ENCODE measurements at places on chromosomes 5 and 9.

DNA sequence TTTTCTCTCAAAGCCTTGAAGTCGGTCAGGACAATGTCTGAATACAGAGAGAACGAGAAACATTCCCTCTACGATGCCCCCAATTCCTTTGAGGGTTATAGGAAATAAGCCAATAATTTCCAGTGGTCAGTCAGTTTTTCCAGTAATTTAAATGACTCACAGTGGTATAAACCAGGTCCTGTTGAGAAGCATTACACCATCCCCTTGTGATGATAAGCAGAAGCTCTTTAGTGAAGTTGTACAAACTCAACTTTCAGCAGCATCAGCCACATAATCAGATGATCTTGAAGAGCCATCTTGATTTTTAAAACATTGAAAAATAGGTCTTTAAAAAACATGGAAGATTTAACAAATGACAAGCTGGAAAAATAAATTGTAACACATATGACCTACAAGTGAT is 173.9 kb upstream of the ZNF462 start:
- DNase-seq: no peak

- peak; percentile 39 for DNase-seq
These were observed 486.7 kb downstream of the RAB3C start for GRCh38 chr5:59069438-59070079.

DNA sequence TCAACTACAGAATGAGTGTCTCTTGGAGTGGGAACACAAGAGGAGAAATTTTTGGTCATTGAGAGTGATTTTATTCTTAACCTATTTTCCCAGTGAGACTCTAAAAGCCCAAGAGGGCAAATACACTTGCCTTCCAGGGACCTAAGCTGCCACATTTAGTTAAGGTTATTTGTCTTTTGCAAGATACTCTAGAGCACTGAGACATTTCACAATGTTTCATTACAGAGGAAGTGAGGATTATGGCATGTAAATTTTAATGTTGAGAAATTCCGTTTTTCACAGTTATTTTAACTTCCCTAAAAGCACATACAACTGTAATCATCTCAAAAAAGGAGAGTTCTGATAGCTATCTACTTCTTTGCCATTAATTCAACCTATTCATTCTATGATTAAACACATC is 38.7 kb upstream of the RAB3C start:
- DNase-seq: no peak

- no peak for DNase-seq
These were observed 22.4 kb downstream of the BAAT start for GRCh38 chr9:101362450-101362849.

DNA sequence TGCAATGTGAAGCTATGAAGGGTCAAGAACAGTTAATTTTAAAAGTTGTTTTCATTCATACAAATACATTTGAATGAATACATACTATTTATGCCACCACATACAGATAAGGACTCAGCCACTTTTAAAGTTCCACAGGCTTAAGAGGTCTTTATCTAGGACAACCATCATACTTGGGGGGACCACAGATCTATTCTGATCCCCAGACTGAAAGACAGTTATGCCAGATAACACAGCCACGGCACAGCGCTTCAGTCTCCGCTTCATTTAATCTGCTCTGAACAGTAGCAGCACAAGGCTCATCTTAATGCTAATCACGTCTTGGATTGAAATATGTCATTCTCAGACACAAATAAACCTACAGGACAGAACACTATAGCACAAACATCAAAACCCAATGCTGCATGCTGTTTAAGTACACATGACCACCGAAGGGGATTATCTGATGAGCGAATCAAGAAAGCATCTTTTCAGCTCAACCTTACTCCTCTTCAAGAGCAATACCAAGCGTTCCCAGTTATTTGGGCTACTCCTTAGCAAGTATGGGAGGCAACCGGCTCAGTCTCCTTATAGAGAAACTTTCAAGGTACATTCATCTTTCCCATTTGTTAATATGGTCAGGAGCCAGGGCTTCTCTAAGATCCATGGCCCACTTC is 33.3 kb downstream of the PUM3 start:
- DNase-seq: no peak

DNA sequence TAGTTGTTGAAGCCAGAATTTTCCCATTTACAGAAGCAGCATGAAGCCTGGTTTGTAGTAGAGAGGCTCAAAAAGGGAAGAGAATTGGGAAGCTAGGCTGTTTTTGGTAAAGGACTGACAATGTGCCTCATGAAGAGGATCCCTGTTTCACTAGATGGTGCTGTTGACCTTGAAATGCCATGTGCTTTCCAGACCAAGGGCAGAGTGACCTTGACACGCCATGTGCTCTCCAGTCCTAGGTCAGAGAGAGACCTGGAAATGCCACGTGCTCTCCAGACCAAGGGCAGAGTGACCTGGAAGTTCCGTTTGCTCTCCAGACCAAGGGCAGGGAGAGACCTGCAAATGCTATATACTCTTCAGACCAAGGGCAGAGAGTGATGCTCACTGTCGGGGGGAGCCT is 32.0 kb downstream of the UNC13B start:
- DNase-seq: no peak

DNA sequence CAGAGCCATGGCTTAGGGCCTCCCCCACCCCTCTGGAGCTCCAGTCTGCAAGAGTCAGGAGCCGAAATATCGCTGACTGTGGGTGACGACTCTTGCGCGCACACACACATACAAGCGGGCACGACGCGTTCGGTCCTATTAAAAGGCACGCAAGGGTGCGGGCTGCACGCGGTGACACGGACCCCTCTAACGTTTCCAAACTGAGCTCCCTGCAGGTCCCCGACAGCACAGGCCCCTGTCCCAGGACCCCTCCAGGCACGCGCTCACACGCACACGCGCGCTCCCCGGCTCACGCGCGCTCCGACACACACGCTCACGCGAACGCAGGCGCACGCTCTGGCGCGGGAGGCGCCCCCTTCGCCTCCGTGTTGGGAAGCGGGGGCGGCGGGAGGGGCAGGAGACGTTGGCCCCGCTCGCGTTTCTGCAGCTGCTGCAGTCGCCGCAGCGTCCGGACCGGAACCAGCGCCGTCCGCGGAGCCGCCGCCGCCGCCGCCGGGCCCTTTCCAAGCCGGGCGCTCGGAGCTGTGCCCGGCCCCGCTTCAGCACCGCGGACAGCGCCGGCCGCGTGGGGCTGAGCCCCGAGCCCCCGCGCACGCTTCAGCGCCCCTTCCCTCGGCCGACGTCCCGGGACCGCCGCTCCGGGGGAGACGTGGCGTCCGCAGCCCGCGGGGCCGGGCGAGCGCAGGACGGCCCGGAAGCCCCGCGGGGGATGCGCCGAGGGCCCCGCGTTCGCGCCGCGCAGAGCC is at the start of gene GRIN1:
Gene GRIN1 (plus strand): TSS at position 433 of the 746 bp plus-strand sequence. CDS start 333 bp downstream, outside the sequence.
- no peak for DNase-seq

GRCh38 chr5:72005671-72006070 is 101.6 kb upstream of the MAP1B start:
- DNase-seq: peak; percentile 58

- no peak for DNase-seq
These were observed 36.7 kb downstream of the ANKRD31 start for GRCh38 chr5:75199946-75200345.

DNA sequence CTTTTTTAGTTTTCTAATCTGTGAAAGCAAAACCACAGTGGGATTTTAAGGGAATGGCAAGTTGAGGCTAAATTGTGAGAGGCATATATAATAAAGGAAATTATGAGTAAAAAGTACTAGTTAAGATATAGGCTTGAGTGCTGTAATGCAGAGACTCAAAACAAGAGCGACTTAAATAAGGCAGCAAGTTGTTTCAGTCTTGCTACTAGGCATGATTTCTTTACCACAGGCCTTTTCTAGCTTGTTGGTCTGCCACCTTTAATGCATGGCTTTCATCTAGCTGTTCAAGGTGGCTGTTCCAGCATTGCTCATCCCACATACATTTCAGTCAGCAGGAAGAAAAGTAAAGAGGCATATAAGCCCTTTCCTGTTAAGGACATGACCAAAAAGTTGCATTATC is 427.9 kb upstream of the ADAMTSL1 start:
- no peak for DNase-seq

DNA sequence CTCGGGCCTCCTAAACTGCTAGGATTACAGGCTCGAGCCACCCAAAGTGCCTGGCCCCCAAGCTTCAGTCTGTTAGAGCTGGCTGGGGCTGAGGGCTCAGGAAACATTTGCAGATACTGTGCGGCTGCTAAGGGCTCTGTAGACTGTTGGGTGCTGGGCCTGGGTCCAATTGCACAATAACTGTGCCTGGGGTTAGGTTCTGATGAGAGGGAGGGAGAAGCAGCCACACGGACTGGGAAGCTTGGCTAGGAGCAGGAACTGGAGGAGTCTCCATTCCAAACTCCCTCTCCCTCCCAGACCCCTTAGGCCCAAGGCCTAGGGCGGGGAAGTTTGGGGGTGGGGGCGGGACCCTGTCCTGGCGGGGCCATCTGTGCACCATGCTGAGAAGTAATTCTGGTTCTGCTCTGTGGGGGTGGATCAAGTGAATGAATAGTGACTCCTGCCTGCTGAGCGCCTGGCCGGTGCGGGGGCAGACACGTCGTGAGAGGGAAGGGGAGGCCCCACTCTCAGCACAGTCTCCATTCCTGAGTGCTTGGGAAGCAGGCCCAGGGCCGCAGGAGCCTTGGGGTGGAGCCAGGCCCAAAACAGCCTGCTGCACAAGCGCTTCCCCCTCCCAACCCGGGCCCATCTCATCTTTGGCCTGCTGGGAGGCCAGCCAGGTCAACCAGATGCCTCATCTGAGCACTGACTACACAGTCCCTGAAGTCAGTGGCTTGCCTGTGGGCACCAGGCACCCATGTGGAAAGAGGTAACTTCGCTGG is 1.5 kb downstream of the ASS1 start:
- peak; percentile 61 for DNase-seq

DNA sequence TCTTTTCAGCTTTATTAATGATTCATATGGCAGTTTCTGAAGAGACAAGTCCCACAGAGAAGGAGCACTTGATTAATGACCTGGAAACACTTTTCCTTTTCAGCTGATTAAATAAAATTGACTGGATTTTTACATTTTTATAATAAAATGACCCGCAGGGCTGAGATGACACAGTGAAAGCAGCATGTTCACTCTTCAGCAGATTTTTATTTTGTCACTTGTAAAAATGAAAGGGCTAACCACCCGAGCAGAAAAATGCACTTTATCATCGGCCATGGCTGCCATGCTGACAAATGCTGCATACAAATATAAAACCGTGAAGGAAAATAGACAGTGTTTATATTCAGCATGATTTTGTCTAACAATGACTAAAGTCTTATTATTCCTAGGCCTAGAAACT is 321.6 kb upstream of the ITGA1 start:
- DNase-seq: no peak

DNA sequence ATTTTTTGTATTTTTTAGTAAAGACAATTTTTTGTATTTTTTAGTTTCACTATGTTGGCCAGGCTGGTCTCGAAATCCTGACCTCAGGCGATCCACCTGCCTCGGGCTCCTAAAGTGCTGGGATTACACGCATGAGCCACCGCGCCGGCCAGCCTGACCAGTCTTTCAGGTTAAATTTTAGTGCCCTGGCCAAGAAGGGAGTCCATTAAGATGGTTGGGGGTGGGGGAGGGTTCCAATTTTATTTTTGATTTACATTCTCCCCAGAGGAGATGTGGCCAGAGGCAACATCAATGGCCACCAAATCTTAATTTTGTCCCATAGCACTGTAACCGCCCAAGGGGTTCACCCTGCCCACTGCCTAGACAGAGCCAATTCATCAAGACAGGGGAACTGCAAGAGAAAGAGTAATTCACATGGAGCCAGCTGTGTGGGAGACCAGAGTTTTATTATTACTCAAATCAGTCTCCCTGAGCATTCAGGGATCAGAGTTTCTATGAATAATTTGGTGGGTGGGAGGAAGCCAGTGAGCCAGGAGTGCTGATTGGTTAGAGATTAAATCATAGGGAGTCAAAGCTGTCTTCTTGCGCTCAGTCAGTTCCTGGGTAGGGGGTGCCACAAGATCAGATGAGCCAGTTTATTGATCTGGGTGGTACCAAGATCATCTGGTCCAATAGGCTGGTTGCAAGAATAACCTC is 24.7 kb downstream of the TBCA start:
- no peak for DNase-seq

GRCh38 chr5:76690704-76691466 is 25.0 kb upstream of the F2R start:
- DNase-seq: no peak

DNA sequence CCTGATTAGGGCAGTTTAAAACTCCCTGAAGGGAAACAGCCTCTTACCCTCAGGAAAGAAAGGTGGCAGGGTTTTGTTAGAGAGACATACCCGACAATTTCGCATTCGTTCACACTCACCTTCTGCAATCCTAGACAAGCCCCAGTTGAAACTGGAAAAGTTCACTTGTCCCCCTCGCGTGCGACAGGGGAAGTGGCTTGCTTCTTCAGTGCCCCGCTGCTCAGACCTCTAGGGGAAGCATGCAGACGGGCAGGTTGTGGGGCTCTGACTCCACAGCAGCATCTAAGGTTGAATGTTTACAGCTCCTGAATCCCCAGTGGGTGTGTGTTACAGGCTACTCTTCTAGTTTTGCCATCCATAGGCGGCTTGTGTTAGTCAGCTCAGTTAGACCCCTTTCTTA is 575.7 kb upstream of the ACO1 start:
- DNase-seq: no peak

DNA sequence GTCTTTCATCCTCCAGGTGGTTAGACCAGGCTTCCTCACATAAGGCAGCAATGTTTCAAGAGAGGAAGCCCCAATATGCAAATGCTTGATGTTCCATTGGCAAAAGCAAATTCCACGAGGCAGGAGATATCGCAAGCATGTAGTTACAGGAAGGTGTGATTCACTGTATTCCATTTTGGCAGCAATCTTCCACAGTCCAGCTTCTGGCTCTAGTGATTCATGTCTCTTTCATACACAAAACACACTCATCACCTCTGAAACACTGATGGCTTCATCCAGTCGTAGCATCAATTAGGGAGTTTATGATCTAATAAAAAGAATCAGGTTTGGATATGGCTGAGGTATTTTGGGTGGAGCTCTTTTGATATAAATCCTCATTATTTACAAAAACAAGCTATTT is 552.2 kb upstream of the RIOK2 start:
- DNase-seq: no peak

- DNase-seq: no peak
These were observed 40.6 kb downstream of the SGCD start for GRCh38 chr5:156367597-156367996.

GRCh38 chr5:133682451-133682850 is 70.1 kb upstream of the FSTL4 start:
- no peak for DNase-seq

DNA sequence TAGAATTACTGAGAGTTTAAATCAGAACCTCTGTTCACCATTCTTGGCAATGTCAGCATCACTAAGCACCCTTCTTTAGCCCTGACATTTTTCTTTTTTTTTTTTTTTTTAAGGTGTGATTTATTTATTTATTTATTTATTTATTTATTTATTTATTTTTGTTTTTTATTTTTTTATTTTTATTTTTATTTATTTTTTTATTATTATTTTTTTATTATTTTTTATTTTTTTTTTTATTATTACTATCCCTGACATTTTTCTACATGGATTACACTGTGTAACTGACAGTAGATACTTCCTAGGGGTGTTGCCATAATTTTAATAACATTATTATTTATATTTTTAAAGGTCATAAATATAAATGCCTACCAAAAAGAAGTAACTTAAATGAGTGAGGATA is 47.0 kb upstream of the TRPM3 start:
- DNase-seq: no peak
